ENCODE measurements at places on chromosomes 5 and 9.

GRCh38 chr9:136011703-136012496 is 50.7 kb upstream of the UBAC1 start:
- DNase-seq: no peak

DNA sequence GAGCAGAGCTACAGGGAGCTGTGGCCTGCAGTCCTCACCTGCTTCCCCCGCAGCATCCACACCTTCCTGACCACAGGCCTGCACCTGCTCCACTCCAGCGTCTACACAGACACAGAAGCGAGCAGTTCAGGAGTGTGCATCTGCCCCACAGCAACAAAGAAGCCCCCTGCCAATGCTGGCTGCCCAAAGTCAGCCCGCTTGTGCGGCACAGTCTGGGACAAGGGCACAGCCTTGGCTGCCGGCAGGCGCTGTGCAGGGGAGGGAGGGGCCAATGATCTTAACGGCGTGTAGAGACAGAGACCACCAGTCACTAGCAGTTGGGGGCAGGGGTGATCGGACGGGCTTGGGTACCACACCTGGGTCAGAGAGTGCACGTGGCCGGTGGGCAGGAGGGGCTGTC is 6.6 kb downstream of the BRD9 start:
- DNase-seq: no peak

DNA sequence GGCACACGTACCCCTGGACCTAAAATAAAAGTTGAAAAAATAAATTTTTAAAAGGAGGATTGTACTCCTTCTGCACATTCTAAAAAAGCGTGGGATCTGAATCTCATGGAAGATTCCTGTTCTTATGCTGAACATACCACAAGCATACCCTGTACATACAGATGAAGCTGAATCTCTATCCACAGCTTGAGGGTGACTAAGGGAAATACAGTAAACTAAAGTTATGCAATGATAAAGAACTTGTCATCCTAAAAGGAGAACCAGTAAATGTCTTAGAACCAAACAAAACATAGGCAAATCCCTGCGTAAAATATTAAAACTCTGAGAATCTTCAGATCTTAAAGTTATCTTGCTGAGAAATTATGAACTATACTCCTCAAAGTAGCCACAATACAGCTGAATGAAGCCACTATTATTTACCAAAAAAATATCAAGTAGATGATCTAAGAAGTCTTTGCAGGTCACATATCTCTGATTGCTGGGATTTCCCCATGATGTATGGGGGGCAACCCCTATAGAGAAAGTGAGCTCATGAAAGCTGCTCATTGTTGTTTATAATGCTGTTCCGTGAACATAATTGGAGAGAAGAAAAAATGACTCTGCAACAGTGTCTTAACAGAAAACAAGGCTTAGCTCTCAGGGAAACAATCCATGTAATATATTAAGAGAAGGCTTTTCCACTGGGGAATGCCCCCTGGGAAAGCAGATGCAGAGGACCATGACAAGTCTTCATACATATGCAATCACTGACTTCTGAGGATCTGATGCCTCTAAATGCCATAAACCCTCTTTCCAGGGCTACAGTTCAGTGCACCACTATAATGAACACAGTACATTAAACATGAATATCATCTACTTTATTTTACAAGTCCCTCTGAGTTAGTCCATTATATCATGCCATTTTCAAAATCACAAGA is 210.1 kb downstream of the EPB41L4A start:
- no peak for DNase-seq

DNA sequence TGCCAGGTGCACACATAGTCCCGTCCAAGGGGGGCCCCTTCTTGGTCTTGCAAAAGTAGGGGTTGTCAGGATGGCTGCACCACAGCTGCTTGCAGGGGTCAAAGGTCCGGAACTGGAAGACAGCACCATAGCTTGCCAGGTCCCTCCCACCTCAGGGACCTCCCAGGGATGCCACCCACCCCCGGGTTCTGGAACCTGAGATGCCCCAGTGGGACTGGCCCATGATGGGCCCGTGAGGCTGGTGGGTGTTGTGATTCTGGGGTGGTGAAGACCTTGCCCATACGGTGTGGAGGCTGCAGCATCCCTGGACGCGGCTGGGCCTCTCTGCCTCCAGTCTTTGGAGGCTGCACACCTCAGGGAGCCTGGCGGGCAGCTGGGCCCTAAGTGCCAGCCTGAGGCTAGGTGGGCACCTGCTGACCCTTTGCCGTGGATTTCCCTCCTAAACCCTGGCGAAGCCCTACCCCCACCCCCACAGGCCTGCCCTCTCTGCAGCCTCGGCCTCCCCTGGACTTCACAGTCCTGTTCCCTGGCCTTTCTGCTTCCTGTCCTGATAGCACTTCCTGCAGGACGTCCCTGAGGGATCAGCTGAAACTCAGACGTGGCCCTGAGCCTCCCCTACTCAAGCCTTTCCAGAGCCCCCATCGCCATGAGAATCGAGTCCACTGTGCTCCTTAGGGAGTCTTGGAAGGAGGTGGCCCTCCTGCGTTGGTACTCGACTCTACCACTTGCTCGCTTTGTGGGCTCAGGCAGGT is 92.1 kb downstream of the ZNF354C start:
- DNase-seq: no peak

- DNase-seq: no peak
Measured at GRCh38 chr9:130640681-130641080, 23.7 kb upstream of the PRDM12 start.

GRCh38 chr9:77563174-77563573 is 84.9 kb downstream of the GNA14 start:
- DNase-seq: no peak

GRCh38 chr5:77437194-77437593 is 54.9 kb downstream of the WDR41 start:
- DNase-seq: peak; percentile 3

DNA sequence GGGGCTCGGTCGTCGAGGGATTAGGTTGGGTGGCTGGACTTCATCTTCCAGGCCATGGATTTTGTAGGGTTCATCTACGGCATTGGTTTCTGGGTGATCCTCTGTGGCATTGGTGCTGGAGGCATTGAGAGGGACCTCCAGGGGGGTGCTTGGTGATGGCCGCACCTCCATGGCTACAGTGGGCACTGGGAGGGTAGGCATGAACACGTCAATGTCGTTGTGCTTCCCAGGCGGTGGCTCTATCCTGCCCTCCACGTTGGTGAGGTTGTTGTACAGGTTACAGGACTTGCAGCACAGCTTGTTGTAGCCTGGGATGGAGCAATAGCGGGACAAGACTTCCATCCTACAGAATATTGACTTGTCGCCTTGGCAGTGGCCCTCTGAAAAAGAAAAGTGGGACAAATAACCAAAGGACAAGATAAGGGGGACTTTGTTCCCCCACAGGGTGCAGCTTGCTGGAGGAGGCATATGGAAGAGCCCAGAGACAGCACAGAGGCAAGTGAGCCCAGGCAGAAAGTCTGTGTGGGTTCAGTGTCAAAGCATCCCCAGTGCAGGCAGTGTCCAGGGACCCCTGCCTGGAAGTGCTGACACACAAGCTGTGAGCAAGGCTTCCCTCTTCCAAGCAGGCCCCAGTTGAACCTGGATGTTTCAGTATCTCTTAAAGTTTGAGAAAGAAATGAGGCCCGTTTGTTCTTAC is 53.9 kb downstream of the ZNF354C start:
- no peak for DNase-seq

DNA sequence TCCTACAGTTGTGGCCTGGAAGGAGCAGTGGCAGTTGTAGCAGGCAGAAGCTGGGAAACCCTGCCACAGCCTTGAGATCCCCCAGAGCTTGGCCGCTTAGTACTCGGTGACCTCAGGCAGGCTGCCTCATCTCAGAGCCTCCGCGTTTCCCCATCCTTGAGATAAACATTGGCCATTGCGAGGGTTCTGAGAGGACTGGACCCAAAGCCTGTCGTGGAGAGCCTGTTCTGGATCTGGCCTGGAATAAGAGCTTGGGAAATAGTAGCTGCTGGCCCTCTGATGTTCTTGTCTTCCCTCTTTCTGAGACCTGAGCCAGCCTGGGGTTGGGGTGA is 1.3 kb downstream of the MIGA2 start:
- DNase-seq: no peak

- DNase-seq: no peak
Measured at GRCh38 chr5:132825834-132826391, 4.5 kb downstream of the SHROOM1 start.

DNA sequence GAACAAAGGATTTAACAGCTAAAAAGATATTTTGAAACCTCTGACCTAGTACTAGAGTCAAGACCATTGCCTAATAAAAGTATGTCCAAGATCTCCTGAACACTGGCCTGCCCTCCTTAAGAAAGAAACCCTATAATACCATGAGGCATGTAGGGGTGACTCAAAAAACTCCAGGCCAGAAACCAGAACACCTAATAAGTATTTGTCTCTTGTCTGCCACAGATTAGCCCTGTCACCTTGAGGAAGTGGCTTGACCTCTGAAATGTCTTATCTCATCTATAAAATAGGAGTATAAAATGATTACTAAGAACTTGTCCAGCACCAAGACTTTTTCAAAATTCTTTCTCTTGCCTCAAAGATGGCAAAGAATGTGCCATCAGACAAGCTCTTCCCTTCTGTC is 125.5 kb upstream of the RASGRF2 start:
- DNase-seq: no peak

DNA sequence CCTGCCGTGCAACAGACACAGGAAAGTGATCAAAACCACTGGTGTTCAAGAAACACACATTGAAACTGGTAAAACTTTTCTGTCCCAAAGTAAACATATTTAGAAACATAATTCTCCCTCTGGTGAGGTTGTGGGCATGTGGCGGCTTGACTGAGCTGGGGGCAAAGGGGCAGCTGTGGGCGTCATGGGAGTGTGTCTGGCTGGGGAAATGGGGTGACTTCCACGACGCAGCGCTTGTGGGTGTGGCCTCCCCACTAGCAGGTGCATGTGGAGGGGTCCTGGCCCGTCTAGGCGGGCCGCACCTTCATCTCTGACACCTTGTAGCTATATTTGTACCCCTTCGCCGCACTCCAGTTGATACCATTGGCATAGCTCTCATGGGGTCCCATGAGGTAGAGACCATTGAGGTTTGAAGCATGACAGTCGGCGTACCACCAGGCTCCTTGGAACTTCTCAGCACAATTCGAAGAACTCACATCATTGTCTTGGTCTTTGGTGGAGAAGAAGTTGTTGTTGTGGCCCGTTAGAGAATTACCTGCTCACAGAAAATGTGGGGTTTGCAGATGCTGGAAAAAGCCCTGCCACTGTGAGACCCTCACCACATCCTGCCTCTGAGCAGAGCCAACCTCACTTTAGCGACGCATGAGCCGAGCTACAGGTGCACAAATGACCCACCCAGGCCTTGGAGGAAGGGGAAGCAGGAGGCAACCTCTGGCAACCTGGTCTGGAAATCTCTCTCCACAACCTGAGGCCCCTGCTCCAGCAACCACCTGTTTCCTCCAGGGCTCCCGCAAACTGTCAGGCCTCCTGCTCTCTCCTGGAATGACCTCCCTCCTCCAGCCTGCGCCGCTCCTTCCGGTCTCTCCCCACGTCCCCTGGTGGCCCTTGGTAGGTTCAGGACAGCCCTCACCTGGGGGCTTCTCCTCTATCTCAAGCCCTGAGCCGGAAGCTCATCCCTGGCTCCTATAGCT is 7.9 kb downstream of the FCN1 start:
- no peak for DNase-seq

DNA sequence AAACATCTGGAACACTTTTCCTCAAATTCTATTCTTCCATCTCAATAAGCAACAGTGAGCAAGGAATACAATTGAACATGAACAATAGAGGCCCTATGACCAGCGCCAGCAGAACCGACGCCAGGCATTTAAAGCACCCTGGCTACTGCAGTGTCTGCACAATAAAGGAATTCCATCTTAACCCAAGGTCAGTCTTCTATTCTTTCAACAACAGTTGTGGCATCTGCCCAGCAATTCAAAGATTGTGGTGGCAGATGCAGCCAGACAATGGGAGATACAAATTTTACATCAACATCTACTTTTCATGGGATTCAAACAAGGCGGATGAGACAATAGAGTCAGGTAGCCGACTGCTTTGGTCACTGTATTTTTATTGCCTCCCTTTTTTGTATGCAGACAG is 65.9 kb downstream of the ELL2 start:
- DNase-seq: no peak

DNA sequence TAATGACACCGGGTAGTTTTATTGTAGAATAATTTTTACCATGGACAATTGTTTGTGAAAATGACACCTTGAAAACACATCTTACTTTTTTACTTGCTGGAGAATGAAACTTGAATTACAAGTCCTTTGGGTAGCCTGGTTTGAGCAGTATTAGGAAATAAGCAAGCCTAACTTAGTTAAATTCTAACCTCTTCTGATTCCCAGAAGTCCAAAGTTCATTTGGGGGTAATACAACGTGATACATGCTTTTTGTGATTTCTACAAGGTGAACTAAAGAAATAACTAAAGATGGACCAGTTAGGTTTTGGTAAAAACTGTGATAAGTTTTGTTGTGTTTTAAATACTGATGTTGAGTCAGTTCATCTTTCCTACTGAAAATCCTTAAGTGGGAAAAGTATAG is 135.4 kb upstream of the DMRT1 start:
- DNase-seq: no peak

GRCh38 chr5:41281215-41281810 is 68.0 kb upstream of the C6 start:
- no peak for DNase-seq

DNA sequence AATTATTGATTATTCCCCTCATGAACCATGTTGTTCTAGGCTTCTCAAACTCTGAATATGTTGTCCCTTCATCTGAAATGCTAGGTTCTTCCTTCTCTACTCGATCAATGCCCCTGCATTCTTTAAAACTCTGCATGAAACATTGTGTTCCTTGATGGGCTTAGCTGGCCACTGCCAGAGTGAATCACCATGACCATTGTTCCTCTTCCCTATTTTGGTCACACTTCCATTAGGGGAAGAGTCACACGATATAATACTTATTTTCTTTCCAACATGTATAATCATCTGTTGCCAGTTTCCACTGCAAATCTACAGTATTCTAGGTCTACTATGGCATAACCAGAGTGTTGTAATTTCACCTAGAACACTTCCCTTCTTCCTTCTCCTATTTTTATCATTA is 247.9 kb downstream of the TRPM3 start:
- DNase-seq: no peak

DNA sequence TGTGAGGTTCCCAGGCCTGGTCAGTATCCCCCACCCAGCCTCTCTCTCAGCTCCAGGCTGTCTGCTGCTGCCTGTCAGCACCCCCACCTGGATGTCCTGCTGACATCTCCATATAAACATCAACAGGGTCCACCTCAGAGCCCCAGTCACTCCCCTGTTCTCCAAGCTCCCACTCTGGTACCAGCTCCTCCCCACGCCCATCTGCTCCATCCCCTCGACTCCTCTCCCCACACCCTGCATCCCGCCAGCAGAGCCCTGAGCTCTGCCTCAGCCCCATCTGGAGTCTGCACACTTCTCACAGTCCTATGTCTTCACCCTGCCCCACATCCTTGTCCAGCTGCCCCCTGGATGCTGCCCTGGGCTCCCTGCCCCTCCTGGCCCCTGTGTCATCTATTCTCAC is 67.7 kb upstream of the LRRTM2 start:
- no peak for DNase-seq

All from activated CD4-positive, alpha-beta T cell treated with anti-CD3 and anti-CD28 coated beads, Interleukin-2, Interleukin-4, amounts not matched to agents 100 ng/mL and 50 ng/mL, durations not matched to agents 16 hours and 8 hours (primary cell).